ENCODE measurements at places on chromosomes 4 and X.

- no peak for DNase-seq
Measured at GRCh38 chr4:57051095-57051494, 59.1 kb downstream of the IGFBP7 start.

DNA sequence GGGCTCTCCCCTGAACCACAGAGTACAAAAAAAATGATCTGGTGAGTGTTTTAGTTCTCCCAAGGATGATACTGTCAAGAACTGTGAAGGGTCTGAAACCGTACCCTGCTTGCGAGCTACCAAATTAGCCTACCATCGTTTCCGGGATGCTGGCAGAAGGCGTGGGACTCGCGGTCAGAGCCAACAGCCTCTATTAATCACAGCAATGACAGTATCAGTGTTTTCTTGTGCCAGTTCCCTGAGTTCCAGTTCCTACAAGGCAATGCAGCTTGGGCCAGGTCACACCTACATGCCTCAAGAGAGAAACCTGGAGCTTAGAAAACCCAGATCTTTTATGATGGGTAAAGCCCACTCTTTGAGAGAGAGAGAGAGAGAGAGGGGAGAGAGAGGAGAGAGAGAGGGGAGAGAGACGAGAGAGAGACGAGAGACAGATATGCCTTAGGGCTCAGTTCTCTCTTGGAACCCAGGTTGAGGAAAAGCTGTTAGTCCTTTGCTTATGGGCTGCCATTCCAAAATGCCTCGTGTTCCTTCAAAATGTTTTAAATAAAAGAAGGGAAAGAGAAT lies 327.8 kb downstream of the ARHGAP10 start:
- DNase-seq: peak; percentile 5

GRCh38 chr4:7668271-7668670 lies 233.5 kb upstream of the PSAPL1 start:
- DNase-seq: no peak

GRCh38 chr4:6113641-6114040 lies 86.7 kb downstream of the JAKMIP1 start:
- no peak for DNase-seq

GRCh38 chr4:148265627-148266026 lies 176.6 kb downstream of the NR3C2 start:
- no peak for DNase-seq

GRCh38 chr4:28221536-28221935 lies 1360.9 kb downstream of the STIM2 start:
- no peak for DNase-seq

GRCh38 chr4:38791010-38791409 lies 8.2 kb upstream of the TLR10 start:
- no peak for DNase-seq

DNA sequence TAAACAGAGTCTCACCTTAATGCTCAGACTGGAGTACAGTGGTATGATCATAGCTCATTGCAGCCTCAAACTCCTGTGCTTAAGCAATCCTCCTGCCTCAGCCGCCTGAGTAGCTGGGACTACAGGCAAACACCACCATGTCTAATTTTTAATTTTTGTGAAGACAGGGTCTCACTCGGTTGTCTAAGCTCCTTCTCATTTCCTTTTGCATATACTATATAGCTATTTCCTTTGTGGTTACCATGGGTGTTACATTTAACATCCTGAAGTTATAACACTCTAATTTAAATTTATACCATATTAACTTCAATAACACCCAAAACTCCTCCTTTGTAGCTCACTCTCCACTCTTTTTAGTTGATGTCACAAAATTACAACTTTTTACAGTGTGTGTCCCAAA lies 114.3 kb downstream of the DCK start:
- DNase-seq: no peak

DNA sequence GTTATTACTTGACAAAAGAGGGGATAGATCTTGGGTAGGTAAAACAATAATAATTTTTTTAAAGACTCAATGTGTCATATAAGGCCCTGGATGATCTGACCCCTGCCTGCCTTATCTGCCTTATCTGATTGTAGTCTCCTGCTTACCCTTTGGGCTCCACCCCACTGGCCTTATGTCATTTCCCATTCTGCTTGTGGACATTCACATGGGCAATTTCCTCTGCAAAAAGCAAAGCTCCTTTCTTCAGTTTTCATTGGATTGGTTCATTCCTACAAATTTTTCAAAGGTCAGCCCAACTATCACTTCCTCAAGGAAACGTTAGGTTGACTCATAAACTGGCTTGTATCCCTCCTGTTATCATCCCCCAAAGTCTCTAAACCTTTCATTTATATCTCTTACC lies 15.7 kb upstream of the TET2 start:
- DNase-seq: no peak

- DNase-seq: no peak
Measured at GRCh38 chrX:105552395-105552794, 269.9 kb upstream of the NRK start.

Measured in Calu3 (cell line).